Keratinocyte (primary cell): ENCODE measurements at places on chromosomes 5 and 9. TPM values are rescaled to one million over a fixed set of nuclear protein-coding genes. Genes with fewer than 3 reads are reported as not detected.

Gene FGFR4
- polyA plus RNA-seq, result 0.62 to 2.2 TPM (median 0.79 TPM) in 3 replicates

Gene LRRC70
- 0.21 to 0.34 TPM (median 0.22 TPM) in 3 replicates for polyA plus RNA-seq

Gene MSANTD3
- 23.3 to 66.2 TPM (median 50.7 TPM) in 3 replicates for polyA plus RNA-seq

Gene CNTFR
- 0.42 to 1.5 TPM (median 0.66 TPM) in 3 replicates for polyA plus RNA-seq

Gene RNF183
- 0.10 TPM in 1 of 3 replicates, not detected in the others for polyA plus RNA-seq

GRCh38 chr5:147509710-147510651, at the start of gene DPYSL3:
TSS of gene DPYSL3 (minus strand) at chr5:147510068. CDS start at chr5:147509858, 210 bp downstream.
- DNase-seq, result no peak

DNA sequence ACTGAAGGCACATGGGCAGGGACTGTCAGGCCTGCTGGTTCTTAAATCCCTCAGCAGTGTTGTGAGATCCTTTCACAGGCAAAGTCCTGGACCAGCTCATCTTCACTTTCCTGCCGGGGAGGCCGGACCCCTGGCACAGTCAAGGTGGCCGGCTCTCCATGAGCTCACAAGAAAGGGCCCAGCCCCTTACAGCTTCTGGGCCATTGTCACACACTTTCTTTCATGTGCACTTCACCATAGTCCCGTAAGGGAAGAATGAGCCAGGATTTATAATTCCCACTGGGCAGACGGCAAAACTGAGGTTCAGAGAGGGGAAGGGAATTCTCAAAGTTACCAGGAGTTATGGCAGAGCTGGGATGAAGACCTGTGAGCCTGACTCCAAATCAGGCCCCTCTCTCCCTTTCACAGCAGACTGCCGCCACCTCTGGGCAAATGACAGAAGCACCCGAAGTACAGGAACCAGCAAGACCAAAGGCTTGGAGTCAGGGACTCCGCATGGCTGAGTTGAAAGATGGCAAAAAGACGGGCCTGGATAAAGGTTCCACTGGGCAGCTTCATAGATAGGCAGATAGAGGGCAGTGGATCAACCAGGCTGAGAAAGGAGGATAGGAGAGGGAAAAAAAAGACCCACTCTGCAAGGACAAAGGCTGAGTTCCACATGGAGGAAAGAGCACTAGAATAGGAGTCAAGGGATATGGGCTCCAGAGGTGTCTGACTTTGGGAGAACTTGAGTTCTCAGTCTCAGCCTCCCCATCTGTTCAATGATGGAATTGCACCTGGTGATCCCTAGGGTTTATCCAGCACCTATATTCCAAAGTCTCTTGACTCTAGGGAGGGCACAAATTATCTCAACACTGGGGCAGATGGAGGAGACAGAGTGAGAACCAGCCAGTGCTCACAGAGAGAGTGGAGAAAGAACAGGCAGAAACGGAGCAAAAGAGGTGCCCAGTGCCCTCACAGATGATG, 128.7 kb downstream of the PAX5 start:
- no peak for DNase-seq

DNA sequence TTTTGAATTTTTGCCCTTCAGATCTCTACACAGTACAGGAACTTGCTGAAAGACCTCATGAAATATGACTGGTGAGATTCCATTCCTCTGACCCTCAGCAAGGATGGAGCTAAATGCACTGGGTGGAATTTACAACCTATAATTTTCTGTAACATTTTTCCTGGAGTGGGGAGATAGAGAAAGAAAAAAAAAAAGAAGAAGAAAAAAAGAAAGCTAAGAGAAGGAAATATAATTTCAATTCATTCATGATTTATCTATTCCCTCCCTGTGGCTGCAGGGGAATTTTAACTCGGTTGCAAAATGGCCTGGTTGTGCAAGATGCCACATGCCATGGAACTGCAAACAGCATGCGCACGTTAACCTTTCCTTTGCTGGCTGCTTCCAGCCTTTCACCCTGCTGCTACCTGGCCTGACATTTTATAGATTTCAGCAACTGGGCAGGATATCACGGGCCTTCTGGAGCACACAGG, 155.4 kb downstream of the FSTL4 start:
- no peak for DNase-seq

- no peak for DNase-seq
Measured at GRCh38 chr9:71680189-71680980, 87.9 kb downstream of the CEMIP2 start.

GRCh38 chr5:154850255-154851062, at the start of gene FAXDC2:
TSS of gene FAXDC2 (minus strand) at chr5:154850603. CDS start at chr5:154838178, 12,425 bp downstream.
- DNase-seq, result no peak

DNA sequence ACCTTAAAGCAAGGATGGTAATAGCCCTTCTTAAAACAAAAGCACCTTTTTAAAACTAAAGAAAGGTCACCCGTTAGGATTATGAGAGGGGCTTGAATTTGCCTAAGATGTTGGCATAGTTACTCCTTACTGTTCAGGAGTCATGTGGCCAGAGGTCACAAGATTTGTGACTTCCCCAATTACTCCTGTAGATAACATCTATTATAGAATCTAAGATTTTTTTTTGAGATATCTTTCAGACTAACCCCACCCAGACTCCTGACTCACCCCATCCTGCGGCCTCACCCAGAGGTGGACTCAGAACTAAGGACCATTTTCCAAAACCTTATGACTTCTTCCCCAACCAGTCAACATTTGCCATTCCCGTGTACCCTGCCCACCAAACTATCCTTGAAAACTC, 2.4 kb downstream of the CD180 start:
- DNase-seq, result no peak

DNA sequence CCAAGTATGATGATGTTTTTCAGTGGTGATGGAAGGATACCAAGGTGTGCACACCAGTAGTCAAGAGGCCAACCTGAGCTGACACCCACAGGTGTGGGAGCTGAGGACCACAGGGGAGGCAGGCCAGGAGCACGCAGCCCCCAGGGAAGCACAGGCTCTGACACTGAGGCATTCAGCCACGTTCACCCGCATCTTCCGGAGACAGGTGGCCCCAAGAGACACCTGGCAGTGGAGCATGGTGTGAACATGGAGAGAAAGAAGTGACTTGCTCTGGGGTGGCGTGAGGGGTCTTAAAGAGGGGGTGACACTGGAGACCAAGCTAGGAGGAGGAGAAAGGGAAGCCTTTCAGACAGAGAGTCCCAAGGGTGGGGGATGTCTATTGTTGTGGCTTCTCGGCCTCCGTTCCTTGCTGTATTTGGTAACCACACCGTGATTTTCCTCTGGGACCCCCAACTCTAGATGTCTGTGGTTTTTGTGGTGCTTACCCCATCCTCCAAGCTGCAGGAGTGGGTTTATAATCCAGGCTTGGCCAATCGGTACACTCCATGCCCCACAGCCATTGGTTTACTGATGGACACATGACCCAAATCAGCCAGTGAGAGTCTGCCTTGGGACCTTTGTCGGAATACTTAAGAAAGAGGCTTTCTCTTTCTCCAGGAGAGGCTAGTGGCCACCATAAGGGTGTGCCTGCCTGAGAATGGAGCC, 84.6 kb downstream of the HRH2 start:
- DNase-seq, result no peak

- DNase-seq, result no peak
Measured at GRCh38 chr5:53373451-53374158, 106.8 kb upstream of the FST start.

GRCh38 chr5:154044581-154044980, 5.8 kb downstream of the MFAP3 start:
- no peak for DNase-seq

DNA sequence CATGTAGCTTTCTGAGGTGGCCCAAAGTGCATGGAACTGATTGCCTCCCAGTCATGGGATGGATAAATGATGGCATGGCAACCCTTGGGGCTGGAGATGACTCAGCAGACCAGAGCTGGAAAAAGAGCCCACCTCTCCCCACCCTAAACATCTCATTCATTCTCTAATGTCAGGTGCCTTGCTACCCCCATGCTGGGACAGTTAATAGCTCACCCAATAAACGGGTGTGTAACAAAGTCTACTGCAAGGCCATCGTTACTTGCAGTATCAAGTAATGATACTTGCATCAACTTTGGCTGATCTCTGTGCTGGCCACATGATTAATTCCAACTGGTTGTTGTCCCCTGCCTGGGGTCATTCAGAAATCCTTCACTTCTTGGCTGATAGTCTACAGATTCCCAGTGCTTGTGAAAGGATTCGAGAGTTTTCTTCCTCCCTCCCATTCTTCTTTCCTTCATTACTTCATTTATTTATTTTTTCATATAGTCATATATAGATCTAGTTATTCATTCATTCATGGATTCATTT, 122.8 kb upstream of the TRIM32 start:
- no peak for DNase-seq

DNA sequence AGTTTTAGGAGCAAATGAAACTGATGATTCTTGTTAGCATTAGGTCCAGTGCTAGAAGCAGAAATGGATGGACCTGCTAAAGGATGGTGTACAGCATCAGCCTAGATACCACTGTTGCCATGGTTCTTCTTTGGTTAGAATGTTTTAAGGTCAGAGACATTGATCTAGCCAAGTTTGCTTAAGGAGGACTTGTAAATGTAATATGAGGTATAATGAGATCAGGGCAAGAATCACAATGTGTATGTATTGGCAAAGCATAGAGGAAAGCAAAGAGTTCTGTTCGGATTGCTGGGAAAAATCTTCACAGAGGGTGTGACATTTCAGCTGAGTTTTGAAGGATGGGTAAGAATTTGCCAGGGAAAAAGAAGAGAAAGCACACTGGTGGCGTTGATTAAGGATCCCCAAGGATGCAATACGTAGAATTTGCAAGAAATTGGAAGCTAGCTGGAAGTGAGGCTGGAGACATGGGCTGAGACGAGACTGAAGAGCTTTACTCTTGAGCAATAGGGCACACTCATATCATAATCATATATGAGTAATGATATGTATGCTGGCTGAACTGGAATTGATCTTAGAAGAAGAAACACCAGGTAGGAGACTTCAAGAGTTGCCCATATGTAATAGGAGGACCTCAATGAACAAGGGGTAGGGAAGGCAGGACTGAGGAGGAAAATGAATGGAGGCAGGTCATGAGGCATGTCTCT, 102.0 kb downstream of the ZNF462 start:
- no peak for DNase-seq

DNA sequence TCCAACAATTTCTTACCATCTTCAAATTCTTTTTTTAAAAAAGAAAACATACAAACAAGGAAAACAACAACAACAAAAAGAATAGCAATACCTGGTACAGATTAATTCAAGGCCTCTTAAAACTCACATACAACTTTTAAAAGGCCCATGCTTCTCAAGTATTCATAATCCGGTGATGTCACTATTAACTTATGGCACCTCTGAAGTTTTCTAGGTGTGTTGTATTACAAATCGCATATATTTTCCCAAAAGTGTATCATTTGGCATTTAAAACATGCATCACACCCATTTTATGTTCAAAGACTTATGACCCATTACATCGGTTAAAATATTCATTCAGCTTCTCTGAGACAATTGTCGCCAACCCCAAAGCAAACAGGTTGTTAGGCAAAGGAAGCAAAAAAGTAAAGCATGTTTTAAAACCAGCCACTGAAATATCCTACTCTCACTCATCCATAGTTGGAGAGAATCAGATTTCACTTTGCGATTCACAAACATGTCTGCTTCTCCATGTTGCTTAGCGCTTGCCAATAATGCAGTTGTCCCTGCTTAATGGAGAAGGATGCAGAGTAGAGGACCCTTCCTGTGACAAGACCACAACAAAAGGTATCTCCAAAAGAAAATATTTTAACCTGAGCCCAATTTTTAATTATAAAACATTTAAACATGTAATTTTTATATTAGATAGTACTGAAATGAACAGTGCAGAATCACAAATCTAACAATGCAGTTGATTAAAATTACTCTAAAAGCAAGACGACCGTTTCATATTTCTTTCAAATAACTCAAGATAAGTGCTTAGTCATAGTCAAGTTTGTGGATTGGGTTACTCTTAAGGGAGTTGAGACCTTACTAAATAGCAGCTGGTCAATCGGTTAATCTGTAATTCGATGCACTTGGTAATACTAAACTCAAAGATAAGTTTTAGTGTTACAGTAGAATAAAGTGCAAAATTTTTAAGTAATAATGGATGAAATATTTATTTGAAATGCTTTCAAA, 1.6 kb downstream of the SKP1 start:
- no peak for DNase-seq

DNA sequence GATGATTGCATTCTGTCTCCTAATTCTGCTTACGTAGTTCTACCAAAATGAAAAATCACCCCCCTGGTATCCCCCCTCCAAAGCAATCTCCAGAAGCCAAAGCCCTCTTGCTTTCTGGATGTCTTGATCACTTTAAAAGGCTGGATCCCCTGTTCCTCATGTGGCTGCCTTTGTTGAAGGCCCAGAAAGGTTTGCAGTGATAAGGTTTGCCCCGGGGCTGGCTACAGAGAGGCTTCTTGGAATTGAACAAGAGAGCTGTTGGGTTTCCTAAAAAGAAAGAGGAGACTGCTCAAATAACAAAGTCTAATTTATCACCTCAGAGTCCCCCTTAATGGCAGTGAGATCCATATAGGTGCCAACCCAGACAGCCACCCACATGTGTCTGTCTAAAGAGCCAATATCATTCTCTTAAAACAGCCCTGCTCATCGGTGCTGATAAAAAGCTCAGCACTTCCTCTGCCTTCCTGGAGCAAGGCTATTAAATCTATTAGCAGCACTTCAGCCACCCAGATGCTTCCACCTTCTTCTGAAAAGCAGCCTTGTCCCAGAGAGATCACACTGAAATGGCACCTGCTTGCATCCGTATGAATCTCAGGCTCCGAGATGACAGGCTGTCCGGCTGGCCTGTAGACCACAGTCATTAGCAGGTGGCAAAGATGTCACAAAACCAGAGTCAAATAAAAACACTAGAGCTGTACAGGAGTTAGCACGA, 70.9 kb downstream of the TEX10 start:
- no peak for DNase-seq

DNA sequence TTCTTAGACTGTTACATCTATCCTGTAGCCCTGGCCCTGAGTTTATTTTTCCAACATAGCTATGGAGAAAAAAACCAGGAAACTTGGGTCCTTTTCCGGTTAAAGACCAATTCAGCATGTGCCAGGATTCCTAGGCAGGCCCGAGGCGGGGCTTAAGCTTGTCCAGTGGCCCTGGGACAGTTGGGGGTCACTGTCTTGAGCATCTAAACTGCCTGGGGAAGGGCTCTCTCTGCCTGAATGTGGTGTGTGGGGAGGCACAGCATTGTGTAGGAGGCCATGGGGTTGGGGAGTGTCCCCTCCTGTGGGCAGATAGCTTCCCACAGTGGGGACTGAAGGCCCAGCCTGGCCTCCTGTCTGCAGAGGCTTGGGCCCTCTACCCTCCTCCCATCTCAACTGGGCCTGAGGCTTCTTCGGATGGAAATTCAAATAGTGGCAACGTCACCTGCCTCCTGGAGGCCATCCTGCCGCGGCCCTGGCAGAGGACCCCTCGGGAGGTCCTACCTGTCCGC, 88.8 kb downstream of the PHF2 start:
- DNase-seq, result no peak
